ENCODE measurements at places on chromosomes 11 and 22. TPM values are rescaled to one million over a fixed set of nuclear protein-coding genes. Genes with fewer than 3 reads are reported as not detected.

Gene CCDC85B
- total RNA-seq: 23.1 TPM

GRCh38 chr22:42179616-42180015 lies 49.0 kb upstream of the CYP2D6 start:
- peaks cover 32% of the 10 kb centered on the region for H3K36me3 ChIP-seq
- no peak overlapping the region for H3K27ac ChIP-seq
- H3K4me3 ChIP-seq: no peak overlapping the region
- H3K27me3 ChIP-seq: no peaks in the 10 kb centered on the region
- no peak for DNase-seq

- no peak for DNase-seq
- no peaks in the 10 kb centered on the region for H3K4me1 ChIP-seq
- no peaks in the 10 kb centered on the region for H3K27me3 ChIP-seq
- no peak overlapping the region for H3K27ac ChIP-seq
- peaks cover 33% of the 10 kb centered on the region for H3K36me3 ChIP-seq
Observed at GRCh38 chr11:74138572-74138971, 32.2 kb downstream of the C2CD3 start.

GRCh38 chr11:1459764-1460395 lies 26.7 kb downstream of the MOB2 start:
- no peak overlapping the region for H3K4me3 ChIP-seq
- no peak overlapping the region for H3K27ac ChIP-seq
- no peak for DNase-seq

- H3K4me1 ChIP-seq: no peaks in the 10 kb centered on the region
Observed at GRCh38 chr11:112968941-112969713, 7.9 kb downstream of the NCAM1 start.

DNA sequence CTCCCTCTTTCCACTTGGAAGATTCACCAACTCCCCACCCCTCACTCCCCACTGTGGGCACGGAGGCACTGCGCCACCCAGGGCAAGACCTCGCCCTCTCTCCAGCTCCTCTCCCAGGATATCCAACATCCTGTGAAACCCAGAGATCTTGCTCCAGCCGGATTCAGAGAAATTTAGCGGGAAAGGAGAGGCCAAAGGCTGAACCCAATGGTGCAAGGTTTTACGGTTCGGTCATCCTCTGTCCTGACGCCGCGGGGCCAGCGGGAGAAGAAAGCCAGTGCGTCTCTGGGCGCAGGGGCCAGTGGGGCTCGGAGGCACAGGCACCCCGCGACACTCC lies 397 bp upstream of the CD44 start:
- peaks cover 40% of the 10 kb centered on the region for H3K4me1 ChIP-seq
- H3K27me3 ChIP-seq: no peaks in the 10 kb centered on the region
- H3K4me3 ChIP-seq: peak overlapping the region; percentile 88

DNA sequence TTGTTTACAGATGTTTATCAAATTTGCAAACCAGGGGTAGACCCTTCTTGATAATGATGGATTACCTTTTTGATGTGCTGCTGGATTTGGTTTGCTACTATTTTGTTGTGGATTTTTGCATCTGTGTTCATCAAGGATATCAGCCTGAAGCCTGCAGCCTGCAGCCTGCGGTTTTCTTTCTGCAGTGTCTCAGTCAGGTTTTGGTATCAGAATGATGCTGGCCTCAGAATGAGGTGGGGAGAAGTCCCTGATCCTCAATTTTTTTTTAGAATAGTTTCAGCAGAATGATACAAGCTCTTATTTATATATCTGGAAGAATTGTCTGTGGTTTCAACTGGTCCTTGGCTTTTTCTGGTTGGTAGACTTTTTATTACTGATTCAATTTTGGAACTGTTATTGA lies 19.7 kb upstream of the RAB38 start:
- no peaks in the 10 kb centered on the region for H3K4me1 ChIP-seq
- DNase-seq: no peak
- no peak overlapping the region for H3K4me3 ChIP-seq
- no peaks in the 10 kb centered on the region for H3K27me3 ChIP-seq

DNA sequence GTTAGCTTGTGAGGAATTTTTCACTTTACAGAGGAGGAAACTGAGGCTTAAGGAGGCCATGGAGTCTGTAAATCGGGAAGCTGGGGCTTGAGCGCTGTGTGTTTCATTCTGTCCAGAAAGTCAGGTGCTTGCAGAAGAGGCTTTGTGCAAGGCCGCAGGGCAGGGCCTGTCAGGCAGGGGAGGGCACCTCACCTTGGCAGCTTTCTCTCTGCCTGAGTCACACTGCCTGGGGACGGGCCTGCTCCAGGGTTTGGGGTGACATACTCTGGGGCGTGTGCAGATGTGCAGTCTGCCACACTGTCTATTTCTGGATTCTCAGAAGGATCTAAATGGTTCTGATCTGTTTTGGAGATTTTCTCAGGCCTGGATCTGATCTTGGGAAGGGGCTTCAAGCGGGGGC lies 8.4 kb downstream of the INCENP start:
- H3K4me3 ChIP-seq: no peak overlapping the region
- no peak overlapping the region for H3K27ac ChIP-seq
- no peaks in the 10 kb centered on the region for H3K27me3 ChIP-seq
- H3K4me1 ChIP-seq: peaks cover 8% of the 10 kb centered on the region
- no peak for DNase-seq
- H3K36me3 ChIP-seq: peaks cover 40% of the 10 kb centered on the region

DNA sequence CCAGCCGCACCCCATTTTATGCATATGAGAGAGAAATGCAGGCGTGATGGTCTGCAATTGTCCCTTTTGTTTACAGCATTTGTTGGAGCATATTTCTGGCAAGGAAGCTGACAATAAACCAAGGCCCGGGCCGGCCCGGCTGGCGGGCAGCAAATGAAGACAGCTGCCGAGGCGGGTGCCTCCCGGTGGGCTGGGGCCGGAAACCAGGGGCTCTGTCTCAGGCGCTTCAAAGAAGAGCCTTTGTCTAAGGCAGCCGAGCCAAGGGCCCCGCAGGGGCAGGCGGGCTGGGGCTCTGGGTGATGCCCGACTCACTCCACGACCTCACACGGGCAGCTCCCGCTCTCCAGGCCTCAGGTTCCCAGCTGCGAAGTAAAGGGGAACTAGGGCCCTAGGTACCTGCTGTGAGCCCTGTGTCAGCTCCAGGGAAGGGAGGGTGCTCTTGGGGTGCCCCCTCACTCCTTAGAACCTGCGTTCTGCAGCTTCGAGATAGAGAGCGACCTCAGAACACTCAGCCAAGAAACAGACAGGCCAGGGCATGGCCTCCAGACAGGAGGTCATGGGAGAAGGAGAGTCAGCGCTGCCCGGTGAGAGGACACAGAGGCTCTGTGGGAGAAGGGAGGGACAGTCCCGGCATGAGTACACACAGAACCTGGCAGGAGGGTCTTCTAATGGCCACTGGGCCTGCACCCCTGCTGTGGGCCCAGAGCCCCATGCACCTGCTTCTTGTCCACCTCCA lies 2.4 kb downstream of the LINC01488 start:
- no peak overlapping the region for H3K27ac ChIP-seq
- H3K4me1 ChIP-seq: no peaks in the 10 kb centered on the region
- no peak for DNase-seq
- no peaks in the 10 kb centered on the region for H3K27me3 ChIP-seq
- no peak overlapping the region for H3K4me3 ChIP-seq
- H3K36me3 ChIP-seq: no peaks in the 10 kb centered on the region
